Hematopoietic multipotent progenitor cell treated with erythropoietin and hydrocortisone succinate and interleukin-3 and kit ligand, for 8 days (in vitro differentiated cells): ENCODE measurements at places on chromosomes 1 and 21.
A peak's percentile ranks its signal among the peaks of the same experiment; 100 is the strongest.

GRCh38 chr1:221862971-221863370 lies 121.1 kb upstream of the DUSP10 start:
- no peak for DNase-seq

DNA sequence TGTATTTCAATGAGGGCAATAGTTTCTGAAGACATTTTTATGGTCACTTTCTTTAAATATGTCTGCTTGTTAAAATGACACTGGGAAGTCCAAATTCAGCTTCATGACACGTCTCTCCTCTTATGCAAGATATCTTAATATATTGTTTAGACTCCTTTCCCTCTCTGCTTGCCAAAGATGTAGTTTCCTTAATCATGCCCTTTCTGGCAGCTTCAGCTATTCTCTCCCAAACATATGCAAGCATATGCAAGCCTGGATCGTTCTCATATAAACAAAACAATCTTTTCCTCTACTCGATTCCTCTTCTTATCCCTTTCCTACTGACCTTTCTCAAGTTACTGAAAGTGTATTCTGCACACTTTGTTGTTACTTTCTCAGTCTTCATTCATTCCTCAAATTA lies 372.2 kb downstream of the PTBP2 start:
- no peak for DNase-seq

DNA sequence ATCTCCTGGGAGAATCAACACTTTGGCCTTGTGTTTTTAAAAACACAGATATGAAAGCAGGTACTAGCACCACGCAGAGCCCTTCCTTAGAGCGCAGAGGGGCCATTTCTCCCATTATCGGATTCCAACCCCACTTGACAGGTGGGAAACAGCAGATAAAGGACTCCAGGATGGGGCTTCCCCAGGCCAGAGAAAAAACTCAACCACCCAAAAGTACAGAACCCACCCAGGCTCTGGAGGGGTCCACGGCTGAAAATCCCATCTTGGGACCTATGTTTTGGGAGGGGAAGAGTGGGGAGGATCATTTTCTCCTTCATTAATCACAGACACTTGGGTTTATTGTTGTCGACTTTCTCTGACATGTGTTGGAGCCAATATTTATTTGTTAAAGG lies 27.1 kb upstream of the COL18A1 start:
- no peak for DNase-seq

- DNase-seq: peak; percentile 88
Measured at GRCh38 chr1:42931911-42932422, 26.7 kb downstream of the SLC2A1 start.

GRCh38 chr1:89462250-89462649 lies 62.4 kb upstream of the LRRC8B start:
- DNase-seq: no peak

GRCh38 chr1:67004176-67004575 lies 49.8 kb downstream of the SLC35D1 start:
- no peak for DNase-seq

GRCh38 chr1:159756397-159756796 lies 24.4 kb upstream of the DUSP23 start:
- no peak for DNase-seq

DNA sequence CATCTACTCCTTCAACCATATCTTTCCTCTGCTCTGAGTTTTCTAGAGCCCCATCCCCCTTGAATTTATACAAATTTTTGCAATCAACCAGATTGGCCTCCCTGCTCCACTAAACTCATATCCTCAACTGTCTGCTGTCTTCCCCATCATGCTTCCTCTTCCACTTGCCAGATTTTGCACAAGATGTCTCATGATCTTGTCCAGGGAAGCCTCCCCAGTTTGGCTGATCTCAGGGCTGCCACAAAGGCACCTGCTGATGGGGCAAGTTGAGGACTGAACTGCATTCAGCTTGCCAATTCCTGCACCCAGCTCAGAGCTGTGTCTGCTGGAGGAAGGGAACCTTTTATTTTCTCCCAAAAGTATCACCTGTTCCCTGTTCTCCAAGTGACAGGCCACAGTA lies 3.9 kb upstream of the KCNJ9 start:
- no peak for DNase-seq

DNA sequence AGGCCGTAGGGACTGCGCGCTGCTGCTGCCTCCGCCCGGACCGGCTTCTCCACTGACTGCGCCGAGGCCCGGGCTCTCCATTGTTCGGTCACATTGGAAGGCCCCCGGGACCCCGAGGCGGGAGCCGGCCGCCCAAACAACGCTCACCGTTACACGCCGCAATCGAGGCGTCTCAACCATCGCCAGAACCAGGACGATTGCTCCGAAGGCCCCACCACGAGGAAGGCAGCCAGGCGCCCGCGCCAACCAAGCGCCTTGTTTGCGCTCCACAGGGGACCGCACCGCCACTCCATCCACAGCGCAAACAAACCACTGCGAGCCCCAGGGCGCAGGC lies 595 bp downstream of the GLUL start:
- no peak for DNase-seq
